CD4-positive, alpha-beta T cell treated with Interleukin-10 for 1 hour (primary cell): ENCODE measurements at places on chromosomes 16 and 17.

- DNase-seq, result no peak
Observed at GRCh38 chr17:75277664-75278071, 6.6 kb upstream of the MIF4GD start.

DNA sequence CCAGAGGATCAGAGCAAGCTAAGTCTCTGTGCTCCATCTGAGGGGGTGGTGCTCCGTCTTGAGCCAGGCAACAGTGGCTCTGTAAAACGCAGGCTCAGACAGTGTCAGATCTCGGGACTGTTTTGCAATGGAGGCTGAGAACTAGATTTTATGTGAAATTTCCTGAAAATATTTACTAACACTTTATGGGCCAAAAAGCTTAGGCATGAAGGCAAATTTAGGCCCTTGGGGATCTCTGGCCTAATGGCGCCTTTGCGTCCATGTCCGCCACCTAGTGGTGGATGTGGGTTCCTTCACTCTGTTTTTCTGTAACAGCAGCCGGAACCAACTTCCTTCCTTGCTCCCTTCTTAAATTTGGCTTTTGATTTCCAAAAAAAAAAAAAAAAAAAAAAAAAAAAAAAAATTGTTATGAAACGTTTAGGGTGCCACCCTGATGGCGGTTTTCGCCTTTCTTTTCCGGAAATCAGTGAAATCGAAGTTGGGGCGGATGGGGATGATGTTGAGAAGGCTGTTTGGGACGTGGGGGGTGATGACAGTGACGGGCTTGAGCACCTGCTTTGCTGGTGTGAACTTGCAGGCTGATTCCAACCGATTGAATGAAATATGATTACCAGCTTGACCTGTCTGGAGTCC is 14.0 kb upstream of the ELAC2 start:
- peak; percentile 64 for DNase-seq

DNA sequence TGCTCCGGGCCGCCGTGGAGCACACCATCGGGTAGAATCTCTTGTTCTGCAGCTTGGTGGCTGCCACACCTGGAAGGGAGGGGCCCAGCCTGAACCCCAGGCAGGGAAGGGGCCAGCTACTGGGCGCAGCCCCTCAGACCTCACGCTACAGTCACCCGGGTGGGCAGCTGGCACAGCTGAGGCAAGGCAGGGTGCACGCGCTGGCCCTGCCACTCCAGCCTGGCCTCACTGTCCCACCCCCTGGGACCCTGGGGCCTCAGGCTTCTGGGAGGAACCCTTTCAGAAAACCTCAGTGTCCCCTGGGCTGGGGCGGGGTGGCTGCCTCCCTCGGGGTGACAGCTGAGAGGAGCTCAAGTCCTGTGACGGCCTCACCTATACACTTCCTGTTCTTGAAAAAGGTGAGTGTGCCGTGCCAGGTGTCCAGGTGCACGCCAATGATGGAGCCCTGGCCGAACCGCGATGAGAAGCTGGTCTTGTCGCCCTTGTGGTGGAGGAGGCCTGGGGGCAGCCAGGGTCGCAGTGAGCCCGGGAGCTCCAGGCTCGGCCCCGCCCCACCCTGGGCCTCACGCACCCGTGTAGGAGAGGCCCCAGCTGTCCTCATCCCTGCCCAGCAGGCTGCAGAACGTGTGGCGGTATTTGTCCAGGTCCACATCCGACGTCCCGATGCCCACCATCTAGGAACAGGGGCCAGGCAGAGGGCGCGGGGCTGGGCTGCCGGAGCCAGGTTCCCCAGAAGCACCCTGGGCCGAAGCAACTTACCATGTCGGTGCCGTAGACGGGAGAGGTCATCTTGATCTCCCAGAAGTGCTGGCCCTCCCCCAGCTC is 4.7 kb upstream of the MRPS34 start:
- DNase-seq, result no peak

GRCh38 chr16:53131050-53131362 is 76.2 kb downstream of the CHD9 start:
- no peak for DNase-seq

GRCh38 chr17:82216301-82217119 is 3.9 kb upstream of the CCDC57 start:
- peak; percentile 70 for DNase-seq

DNA sequence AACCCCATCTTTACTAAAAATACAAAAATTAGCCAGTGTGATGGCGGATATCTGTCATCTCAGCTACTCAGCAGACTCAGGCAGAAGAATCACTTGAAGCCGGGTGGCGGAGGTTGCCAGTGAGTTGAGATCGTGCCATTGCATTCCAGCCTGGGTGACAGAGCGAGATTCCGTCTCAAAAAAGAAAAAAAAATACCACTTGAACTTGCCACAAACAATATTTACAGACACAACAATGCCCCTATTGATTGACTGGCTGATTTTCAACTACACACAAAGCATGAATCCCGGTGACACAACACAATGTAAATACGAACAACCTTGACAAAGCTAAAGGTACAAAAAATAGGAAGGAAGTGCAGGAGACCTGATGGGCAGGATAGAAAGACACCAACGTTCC is 49.3 kb downstream of the NXN start:
- no peak for DNase-seq
